ENCODE measurements at places on chromosomes 12 and 14.

- no peak for DNase-seq
Observed at GRCh38 chr12:64385019-64385418, 5.5 kb downstream of the C12orf56 start.

DNA sequence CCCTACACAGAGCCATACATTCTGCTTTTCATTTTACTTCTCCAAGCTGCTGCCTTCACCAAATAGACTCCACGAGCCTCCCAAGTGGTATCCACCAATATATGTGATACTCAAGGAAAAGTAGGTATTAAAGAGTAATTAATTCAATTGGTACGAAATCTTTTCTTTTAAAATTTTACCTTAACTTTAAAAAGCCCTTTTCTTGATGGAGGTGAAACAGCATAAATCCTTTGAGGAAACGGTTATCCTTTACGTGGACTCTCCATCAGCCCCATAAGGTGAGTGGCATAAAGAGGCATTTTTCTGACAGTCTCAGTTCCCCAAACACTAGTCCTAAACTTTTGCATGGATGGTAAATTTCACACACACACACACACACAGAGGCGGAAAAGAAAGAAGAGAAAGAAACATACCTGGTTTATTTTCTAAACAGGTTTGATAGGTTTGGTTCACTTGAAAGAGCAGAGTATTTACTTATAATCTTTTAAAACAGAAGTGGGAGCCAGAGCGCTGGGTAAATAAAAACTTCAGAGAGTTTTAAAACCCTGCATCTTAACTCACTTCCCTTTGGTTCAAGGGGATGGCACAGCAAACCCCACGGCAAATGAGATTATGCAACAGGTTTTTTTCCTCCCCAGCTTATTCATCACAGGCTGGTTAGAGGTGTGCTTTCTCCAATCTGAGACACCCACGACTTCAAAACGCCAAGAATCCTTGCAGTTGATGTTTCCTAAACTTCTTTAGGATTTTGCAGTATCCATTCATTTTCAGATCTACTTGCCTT lies 1.9 kb downstream of the DUSP16 start:
- DNase-seq = no peak

DNA sequence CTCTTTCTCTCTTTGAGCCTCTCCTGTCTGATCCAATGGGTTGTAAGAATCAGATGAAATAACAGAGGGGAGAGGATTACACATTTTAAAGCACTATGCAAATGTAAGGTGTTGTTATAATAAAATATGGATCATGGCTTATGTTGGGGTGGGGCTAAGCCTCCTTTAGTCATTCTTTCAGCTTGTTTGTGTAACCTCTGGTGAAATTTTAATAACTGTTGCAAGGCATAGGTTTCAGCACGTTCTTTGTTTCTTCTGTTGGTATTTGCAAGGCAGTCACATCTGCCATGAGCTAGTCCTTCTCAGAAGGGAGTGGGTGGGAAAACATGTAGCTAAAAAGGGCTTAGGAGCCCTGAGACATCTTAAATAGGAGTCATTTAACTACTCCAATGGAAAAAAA lies 74.8 kb upstream of the FRMD6 start:
- DNase-seq = no peak

GRCh38 chr12:130225347-130225746 lies 63.1 kb downstream of the FZD10 start:
- DNase-seq = peak; percentile 34

DNA sequence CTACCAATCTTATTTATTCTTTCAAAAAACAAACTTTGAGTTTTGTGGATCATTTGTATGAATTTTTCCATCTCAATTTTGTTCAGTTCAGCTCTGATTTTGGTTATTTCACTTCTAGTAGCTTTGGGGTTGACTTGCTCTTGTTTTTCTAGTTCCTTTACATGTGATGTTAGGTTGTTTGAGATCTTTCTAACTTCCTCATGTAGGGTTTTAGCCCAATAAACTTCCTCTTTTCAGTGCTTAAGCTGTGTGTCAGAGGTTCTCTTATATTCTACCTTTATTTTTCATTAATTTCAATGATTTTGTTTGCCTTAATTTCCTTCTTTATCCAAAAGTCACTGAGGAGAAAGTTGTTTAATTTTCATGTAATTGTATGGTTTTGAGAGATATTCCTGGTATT lies 860.4 kb upstream of the FBXO33 start:
- DNase-seq = no peak
